AG04449 (cell line): ENCODE measurements at places on chromosomes 6 and 20.
A peak's percentile ranks its signal among the peaks of the same experiment; 100 is the strongest.

GRCh38 chr6:97586344-97586743 is 303.3 kb upstream of the MMS22L start:
- DNase-seq, result peak; percentile 17

- DNase-seq, result no peak
Measured at GRCh38 chr20:38982291-38982690, 20.1 kb downstream of the DHX35 start.

GRCh38 chr6:340186-340955 is 48.1 kb downstream of the DUSP22 start:
- no peak for DNase-seq

GRCh38 chr6:20302702-20303251 is 90.5 kb upstream of the MBOAT1 start:
- DNase-seq, result no peak
